ENCODE measurements at places on chromosomes 6 and 20.

- DNase-seq: no peak
Observed at GRCh38 chr20:48143435-48144081, 358.3 kb upstream of the SULF2 start.

DNA sequence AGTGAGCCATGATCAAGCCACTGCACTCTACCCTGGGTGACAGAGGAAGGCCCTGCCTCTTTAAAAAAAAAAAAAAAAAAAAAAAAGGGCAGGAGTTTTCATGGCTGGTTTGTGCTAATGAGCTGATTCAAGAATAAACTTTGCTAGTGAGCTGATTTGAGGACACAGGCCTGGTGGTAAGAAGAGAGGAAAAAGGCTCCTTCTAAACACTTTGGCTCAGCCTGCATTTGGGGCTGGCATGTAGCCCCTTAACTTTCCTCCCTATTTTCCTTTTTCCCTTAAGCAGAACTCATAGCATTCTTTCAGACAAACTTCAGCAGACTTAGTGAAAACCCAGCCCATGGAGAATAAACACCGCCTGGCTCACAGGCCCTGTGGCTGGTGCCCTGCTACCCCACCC is 432.7 kb downstream of the PTPRT start:
- DNase-seq: no peak

DNA sequence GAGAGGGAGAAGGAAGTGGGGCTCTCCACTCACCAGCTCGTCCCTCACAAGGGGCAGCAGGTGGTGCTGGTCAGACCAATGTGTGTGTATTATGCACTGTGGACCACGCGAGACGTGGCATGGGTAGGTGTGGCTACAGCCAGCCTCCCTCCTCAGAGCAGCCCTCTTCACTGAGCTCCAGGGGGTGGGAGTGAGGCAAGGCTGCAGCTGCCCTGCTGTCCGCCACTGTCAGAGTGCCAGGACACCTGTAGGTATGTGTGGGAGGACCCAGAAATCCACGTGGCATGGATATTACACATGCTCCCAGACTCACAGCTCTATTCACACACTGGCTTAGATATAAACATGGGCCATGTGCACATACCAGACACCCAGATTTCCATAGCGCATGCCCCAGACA is 90.3 kb downstream of the VEGFA start:
- DNase-seq: no peak

- DNase-seq: no peak
Observed at GRCh38 chr6:129050086-129050485, 167.1 kb downstream of the LAMA2 start.

DNA sequence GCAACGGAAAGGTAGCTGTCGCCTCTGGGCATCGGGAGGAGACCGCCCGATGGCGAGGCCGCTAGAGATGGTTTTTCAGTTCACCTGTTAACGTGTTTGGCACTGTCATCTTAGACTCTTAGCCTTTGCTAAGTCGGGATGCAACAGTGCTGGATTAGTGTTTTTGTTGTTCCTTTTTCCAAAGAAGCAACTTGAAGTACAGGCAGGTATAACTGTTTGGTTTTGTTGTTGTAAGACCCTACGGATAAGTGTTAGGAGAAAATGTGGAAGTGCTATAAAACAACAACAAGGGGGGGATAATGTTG is 723 bp downstream of the MANEA start:
- peak; percentile 15 for DNase-seq

GRCh38 chr6:130693944-130694343 is 133.3 kb upstream of the SMLR1 start:
- DNase-seq: no peak

- DNase-seq: no peak
Observed at GRCh38 chr6:36063318-36064060, 35.9 kb downstream of the MAPK14 start.

DNA sequence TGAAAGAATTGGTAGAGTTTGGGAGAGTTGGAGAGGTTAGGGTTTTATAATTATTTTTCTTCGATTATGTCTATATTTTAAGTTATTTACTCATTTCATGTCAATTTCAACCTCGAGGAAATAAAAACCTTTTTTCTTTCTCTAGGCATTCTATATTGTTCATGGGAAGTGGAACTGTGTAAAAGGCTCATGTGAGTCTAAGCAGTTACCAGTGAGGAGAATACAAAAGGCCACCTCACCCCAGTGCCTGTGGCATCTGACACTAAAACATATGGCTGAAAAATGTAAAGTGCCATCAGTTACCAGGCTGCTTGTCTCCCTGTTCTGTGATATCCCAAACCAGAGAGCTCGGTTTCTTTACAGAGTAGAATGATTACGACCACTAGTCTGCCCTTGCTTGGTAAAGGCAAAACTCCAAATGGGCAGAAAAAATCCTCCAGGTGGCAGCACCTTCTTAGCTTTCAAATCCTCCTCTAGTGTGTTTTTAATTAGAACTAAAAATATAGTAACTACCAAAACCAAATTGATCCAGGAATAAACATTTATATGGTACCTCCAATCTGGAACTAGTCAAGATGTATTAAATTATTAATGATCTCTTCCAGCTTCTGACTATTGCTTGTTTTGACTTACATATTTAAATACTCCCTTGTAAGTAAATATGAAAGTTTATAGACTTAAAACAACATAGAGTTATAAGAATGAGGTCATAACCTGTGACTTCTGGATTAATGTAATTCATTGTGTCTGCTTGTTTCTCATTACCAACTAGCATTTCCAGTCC is 122.6 kb upstream of the MCHR2 start:
- peak; percentile 47 for DNase-seq

GRCh38 chr6:85464722-85465150 is 14.9 kb downstream of the NT5E start:
- peak; percentile 79 for DNase-seq

DNA sequence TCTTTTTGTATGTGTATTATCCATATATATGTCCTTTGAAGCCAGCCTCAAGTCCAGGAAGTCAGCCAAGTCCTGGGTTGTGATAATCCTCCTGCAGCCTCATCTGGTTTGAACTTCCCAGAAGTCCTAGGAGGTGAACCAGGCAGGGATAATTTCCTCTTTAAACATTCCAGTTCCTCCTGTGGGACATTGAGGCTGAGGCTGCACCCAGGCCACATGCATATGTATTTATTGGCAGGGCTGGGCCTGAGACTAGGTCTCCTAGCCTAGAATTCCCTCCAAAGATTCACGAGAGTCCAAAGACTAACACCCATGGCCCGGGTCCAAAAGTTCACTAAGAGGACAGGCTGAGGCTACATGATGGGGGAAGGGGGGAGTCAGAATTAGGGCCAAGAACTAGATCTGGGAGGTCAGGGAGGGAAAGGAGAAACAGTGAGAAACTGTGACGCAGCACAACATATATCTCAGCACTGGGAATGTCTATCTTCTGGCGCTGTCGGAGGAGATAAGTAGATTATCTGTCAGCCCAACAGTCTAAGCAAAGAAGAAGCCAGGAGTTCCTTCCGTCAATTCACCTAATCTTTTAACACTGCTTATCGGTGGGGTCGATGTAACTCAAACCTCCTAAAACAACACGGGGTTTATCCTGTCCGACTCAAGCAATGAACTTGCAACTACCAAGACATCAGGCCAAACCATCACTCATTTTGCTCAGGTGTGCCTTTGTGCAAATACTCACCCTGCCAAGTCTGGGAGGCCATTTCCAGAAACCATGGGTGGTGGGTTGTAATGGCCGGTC is 43.3 kb downstream of the SNX5 start:
- no peak for DNase-seq
